ENCODE measurements at places on chromosomes 6 and 20.

DNA sequence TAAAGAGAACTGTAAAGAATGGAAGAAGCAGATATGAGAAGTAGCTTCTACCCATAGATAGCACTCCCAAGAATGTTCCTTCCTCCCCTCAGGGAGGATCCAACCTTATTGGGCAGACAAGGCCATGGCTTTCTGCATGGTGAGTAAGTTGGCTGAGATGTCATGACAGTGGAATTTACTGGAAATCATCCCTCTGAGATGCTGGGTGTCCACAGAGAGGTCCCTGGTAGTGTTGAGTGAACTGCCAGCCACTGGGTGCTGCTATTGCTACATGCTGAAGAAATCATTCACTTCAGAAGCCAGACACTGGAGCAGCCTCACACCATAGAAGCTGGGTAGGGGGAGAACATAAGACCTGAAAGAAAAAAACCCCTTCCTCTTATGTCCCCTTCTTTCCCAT lies 46.4 kb upstream of the FERMT1 start:
- no peak for DNase-seq

DNA sequence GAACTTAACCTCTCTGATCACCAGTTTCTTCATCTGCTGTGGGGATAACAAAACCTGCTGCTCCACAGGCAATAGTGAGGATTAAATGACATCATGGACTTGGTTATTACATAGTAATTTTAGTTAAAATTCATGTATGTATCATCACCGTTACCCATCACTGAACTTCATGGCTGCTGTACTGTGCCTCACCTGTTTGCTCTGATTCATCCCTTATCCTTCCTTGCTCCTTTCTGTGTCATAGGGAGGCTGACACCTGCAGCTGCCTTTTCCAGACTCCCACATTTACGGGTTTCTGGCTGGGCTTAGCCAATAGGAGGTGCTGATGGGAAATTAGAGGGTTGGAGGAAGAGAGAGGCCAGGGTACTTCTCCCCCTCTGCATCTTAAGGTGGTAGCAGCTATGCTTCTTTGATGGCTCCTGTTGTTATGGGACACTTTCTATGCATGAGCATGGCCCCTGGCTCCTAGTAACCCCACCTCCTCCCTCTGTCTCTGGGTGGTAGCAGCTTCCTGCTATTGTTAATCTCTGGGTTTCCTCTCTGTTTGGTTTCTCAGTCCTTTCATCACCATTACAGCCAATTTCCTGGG lies 332.1 kb downstream of the DHX35 start:
- DNase-seq: no peak

- no peak for DNase-seq
Measured at GRCh38 chr6:56875961-56876360, 78.9 kb upstream of the BEND6 start.

GRCh38 chr20:7938058-7938457 lies 2.2 kb downstream of the HAO1 start:
- no peak for DNase-seq

Measured in heart left ventricle (tissue), 16 donors.